Immature natural killer cell (primary cell): ENCODE measurements at places on chromosomes 2 and 18.

DNA sequence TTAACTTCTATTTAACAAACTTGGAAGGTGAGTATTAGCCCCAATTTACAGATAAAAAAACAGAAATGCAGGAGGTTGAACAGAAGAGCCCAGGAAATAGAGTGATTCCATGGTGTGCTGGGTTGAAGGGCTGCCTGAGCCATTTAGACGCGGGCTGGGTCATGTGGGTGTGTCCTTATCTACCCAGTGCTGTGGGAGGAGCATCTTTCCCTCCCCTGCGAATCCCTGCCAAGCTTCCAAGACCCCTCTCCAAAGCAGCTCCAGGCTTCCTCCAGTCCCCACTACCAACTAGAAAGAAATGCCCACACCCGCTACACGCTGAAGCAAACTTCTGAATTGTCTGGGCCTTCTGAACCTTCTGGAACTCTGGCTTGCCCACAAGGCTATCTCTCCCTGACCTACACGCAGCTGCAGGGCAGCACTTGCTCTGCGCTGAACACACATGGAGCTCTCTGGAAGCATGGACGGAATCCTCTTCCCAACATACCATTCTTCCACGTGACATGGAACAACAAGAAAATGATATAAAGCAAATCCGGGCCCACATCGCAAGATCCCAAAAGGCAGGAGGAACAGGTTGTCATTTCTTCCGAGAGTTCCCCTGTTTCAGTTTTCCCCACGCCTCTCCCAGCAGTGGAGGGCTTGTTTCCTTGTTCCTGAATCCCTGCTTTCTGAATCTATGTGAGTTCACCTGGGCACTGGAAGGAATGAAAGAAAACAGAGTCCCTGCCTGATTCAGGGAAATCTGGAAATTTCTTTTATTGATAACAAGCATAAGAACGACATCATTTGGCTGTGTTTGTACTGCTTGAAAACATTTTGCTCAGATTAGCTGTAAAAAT is 562.7 kb upstream of the ID2 start:
- DNase-seq, result no peak

GRCh38 chr2:178449700-178450523 is 1.1 kb downstream of the PRKRA start:
- no peak for DNase-seq

DNA sequence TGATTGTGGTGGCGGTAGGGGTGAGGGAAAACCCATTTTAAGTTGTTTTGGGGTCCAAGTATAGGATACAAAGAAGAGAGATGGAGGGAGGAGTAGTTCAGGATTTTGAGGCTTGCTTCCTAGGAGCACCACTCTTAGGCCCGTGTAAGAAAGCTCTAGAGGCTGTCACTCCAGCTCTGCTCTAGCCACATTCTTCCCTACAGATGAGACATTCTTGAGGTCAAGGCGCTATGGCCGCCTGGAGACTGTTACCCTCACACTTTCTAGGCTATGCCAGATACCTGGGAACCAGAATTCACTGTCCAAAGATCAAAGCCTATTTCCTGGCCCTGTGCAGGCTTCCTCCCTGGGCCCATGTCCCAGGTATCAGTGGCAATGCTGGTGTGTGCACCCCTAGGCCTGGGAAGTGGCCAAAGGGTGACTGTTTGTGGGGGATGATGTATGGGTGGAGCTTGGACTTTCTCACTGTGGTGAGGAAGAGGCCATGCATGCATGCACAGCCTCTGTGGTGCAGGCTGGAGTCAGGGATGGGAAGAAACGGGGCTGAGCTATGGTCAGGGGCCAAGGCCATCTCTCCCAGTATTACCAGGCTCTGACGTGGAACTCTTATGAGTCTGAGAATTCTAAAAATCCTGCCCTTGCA is 7.0 kb upstream of the TTL start:
- no peak for DNase-seq

GRCh38 chr2:168734199-168734760 is 68.2 kb upstream of the NOSTRIN start:
- no peak for DNase-seq

DNA sequence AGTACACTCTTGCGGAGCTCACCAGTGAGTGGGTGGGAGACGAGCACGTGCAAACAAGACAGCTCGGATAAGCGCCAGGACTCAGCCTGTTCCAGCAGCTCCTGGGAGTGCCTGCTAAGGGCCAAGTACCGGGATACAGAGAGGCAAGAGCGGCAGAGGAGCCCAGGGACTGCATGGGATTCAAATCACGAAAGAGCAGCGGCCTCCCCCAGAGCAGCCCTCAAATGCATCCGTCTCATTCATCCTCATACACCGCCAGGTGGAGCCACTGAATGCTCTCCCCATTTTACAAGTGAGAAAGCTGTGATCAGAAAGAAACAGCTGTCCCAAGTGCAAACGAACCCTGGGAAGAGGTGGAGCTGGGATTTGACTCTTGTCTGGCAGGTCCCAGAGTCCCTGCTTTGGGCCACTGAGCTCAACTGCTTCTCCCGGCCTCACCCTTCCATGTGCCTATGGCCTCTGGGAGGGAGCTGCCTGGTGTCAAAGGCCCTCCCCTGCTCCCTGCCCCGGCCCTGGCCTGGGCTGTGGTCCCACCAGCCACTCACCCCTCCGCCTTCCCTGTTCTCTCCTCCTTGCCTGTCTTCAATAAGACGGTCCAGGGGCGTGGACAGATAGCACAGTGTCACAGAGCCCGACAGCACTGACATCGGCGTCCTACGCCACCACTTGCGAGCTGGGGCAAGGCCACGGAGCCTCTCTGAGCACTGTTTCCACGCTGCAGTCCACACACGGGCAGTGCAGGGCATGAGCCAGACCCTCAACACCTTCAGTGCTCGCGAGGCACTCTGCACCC is 72.8 kb upstream of the TAF1B start:
- peak; percentile 53 for DNase-seq

- DNase-seq, result no peak
Measured at GRCh38 chr2:142521492-142521891, 356.0 kb upstream of the KYNU start.

DNA sequence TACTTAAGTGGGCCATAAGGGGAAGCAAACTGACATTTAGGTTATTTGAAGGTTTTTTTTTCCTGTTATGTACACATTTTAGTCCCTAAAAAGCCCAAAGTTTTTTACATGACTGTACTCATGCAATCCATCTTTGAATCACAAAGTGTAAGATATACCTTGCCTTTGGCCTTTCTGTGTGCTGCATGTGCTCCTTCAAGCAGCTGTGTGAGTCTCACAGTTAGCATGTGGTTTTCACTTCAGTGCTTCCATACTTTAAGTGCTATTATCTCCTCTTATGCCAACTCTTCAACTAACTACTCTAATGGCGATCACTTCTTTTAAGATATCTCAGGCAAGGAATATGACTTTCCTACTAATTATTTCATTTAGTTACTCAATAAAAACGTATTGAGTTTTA is 597.1 kb upstream of the ACVR2A start:
- DNase-seq, result no peak
